ENCODE measurements at places on chromosomes 12 and 14. TPM values are rescaled to one million over a fixed set of nuclear protein-coding genes. Genes with fewer than 3 reads are reported as not detected.

DNA sequence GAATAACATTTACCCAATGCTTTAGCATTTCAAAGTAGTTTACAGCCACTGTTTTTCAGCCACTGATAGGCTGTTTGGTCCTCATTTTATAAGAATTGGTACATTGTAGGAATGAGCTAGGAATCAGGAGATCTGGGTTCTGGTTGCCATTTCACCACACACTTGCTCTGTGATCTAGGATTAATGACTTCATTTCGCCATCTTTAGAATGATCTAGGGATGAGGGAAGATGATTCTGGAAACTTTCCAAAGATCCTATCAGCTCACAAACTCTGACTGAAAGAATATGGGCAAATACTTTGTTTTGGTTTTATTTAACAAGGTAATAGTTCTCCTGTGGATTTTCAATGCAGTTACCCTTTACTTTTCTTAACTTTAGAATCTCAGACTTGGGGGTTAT, 155.0 kb downstream of the GCH1 start:
- no peak for DNase-seq

- no peak for DNase-seq
Observed at GRCh38 chr12:15731940-15732339, 57.2 kb downstream of the EPS8 start.

DNA sequence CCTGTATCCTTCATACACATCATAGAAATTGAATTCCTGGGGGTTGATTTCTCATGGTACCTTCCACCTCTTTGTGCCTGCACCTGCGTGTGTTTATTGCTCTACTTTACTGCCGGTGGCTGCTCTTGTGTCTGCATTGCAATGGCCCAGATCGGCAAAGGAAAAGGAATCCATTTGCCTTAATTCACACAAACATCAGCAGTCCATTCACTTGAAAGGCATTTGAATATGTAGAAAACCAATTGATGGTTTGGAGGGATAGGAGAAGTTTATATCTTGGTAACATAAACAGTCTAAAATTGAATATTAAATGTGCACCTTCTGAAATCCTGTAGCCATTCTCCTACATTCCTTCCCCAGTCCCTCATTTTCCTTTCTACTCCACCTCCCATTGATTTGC, 74.0 kb downstream of the SNAPC1 start:
- no peak for DNase-seq

Gene KCNA1
- not detected for total RNA-seq

Gene ASPG
- not detected for total RNA-seq

GRCh38 chr14:103742499-103743255, 27.1 kb downstream of the ZFYVE21 start:
- no peak for DNase-seq

DNA sequence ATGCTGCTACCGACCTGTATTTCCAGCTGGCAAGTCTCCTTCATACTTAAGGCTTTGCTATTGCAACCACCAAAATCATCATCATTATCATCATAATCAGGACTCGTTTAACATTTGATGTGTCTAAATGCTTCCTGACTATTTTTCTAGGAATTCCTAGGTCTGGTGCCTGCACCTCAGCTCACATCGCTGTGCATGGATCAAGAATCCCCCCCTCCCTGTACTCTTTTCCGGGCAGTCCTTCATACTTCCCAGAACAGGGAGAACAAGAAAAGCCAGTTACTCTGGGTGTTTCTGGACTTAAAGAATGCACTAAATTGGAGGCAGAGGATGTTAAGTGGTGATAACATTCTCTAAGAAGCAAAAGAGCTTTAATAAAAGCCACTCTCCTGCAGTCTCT, 9.4 kb downstream of the ERP27 start:
- DNase-seq: no peak

All from B cell (primary cell).